ENCODE measurements at places on chromosomes 1 and 21.
A peak's percentile ranks its signal among the peaks of the same experiment; 100 is the strongest.

DNA sequence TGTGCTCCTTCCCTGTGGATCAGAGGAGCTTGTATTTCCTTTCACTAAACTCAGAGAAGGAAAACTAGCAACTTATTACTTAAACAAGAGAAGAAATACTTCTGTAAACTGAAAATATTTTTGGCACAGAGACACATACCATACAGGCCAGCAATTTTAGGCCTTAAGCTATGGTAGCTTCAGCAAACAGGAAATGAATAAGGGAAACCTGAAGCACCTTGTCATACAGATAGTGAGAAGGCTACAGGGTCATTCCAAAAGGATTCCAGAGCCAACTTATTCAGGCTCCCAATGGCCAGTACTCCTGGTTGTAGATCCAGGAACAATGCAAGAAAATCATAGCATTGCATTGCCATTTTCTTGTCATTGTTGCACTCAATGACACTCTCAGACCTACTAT, 9.1 kb upstream of the KYAT3 start:
- DNase-seq, result no peak

- DNase-seq, result no peak
Observed at GRCh38 chr1:113937146-113937545, 8.0 kb downstream of the HIPK1 start.

DNA sequence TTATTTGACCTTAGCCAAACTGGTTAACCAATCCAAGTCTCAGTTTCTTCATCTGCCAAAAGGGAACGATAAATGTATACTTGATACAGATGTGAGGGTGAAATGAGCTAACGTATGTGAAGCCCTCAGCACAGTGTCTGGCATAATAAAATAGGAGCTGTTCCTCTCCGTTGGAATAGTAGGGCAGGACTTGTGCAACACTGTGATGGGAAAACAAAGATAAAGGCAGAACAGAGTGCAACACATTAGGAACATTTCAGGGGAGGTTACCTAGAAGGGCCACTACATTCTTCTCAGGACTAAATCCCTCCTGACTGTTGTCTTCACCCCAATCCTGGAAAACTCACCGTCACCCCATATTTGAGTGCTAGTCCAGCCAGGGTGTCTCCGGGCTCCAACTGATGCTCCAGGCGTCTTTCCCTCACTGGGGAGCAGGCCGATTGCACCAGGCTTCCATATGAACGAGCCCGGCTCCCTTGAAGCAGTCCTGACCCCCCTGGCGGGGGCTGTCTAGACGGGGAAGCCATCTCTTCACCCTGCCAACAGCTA, 896 bp downstream of the LYSMD1 start:
- no peak for DNase-seq

- no peak for DNase-seq
Observed at GRCh38 chr1:53277326-53277725, 39.0 kb upstream of the MAGOH start.

GRCh38 chr1:156463874-156464273, 36.7 kb downstream of the MEF2D start:
- DNase-seq, result no peak

GRCh38 chr1:54792686-54793282, 8.3 kb downstream of the TTC22 start:
- DNase-seq, result no peak

DNA sequence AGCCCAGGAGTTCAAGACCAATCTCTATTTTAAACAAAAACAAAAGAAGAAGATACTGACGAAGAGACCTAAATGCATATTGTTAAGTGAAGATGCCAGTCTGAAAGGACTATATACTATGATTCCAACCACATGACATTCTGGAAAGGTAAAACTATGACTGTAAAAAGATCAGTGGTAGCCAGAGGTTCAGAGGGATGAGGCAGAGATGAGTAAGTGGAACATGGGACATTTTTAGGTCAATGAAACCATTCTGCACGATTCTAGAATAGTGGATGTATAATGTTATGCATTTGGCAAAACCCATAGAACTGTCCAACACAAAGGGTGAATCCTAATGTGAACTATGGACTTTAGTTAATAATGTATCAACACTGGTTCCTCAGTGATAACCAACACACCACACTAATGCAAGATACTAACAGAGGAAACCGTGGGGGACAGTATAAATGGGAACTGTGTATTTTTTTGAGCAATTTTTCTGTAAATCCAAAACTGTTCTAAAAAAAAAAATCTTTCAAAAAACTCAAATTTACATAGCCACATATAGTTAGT, 8.2 kb downstream of the RC3H1 start:
- DNase-seq, result no peak

DNA sequence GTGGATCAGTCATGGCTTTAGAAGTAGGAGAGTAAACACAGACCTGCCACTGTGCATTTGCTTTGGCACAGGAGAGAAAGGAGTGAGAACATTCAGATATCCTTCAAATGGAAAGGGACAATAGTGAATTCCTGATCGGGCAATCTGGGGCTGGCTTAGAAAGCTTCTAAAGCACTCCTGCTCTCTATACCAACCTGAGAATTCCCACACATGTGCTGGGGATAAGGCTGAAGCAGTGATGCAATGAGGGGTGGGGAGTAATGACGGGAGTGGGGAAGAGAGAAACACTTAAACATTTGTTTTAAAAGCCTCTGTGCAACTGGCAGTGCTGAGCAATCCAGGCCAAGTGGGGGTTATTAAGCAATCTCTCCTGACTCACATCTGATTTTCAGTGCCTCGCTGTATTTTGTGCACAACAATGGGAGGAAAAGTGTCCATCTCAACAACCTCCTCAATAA, 108.8 kb downstream of the KIAA0319L start:
- no peak for DNase-seq

DNA sequence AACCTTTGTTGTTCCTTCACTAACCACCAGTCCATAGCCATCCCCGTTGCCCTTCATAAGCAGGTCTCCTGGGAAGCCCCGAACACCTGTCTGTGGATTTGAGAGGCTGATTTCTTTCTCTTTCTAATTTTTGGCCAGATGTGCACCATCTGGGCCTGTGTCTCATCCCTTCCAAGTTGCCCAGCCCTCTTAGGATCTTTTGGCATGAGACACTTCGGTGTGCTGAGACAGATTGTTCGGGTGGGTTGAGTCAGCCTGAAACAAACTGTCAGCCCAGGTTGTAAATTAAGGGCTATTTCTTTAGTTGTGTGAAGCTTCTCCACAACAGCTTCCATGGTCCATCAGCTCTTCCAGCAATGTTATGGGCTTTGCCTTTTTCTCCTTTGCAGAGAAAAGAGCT, 1.4 kb upstream of the DNAJC11 start:
- DNase-seq, result no peak

DNA sequence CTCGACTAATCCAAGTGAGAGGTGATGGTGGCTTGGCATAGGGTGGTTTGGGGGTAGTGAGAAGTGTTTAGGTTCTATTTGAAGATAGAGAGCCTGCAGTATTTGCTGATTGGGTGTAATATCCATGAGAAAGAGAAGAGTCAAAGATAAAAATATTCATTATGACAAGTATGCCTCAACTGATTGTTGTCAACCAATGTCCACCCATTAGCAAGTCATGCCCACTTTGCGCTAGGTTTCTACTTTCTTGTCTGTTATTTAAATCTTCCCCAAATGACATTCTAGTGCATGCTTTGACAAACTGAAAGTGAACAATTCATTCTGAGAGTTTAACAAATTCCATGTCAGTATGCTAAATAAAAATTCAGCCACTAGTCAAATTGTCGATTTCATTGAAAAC, 3.8 kb upstream of the XCL1 start:
- no peak for DNase-seq

DNA sequence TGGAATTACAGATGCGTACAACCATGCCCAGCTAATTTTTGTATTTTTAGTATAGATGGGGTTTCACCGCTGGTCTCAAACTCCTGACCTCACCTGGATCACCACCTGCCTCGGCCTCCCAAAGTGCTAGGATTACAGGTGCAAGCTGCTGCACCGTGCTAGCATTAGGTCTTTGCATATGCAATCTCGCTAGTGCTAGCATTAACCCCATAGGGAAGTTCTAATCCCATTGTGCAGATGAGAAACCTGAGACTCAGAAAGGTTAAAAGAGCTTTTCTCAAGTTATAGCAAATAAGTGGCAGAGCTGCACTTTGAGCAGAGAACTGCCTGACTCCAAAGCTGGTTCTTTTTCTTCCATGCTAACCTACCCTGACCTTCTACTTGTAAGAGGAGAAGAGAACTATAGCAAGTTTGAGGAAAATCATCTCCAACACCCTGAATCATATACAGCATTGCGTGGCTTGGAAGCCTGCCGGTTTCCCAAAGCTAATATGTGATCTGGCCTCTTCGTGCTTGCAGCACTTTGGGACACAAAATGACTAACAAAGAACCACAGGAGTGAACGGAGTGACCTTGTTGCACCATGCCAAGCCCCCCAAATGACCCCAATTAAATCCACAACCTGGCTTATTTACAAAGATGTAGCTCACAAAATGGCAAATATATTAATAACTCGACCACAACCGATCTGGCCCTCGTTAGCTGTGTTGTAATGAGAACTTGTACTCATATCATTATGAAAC, 185.1 kb downstream of the TM2D1 start:
- DNase-seq, result no peak

DNA sequence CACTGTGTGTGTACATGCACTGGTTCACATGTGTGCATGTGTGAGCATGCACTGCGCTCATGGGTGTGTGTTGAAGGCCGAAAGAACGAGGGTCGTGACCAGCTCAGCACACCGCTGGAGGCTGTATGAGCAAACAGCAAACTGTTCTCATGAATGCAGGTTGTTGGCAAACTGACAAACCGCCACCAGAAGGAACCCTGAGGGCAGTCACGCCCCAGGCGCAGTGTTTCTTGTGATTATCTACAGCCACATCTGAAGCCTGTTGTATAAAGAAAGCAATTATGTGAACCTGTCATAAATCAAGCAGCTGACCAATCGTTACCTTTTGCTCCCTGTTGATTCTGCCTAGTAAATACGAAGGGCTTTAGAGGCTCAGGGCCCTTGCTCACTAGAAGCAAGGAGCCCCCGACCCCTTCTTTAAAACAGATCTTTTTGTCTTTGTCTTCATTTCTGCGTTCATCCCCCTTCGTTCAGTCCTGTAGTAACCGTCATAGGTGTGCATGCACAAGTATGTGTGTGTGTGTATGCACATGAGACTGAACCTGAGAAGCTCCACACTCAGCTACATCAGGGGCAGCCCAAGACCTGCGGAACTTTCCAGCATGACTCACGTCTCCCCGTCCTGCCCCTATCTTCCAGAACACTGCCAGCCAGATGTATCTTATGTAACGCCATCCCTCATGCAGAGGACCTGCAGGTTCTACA, 16.8 kb upstream of the RIPK4 start:
- peak; percentile 94 for DNase-seq

GRCh38 chr1:71640116-71640515, 559.3 kb upstream of the ZRANB2 start:
- no peak for DNase-seq

DNA sequence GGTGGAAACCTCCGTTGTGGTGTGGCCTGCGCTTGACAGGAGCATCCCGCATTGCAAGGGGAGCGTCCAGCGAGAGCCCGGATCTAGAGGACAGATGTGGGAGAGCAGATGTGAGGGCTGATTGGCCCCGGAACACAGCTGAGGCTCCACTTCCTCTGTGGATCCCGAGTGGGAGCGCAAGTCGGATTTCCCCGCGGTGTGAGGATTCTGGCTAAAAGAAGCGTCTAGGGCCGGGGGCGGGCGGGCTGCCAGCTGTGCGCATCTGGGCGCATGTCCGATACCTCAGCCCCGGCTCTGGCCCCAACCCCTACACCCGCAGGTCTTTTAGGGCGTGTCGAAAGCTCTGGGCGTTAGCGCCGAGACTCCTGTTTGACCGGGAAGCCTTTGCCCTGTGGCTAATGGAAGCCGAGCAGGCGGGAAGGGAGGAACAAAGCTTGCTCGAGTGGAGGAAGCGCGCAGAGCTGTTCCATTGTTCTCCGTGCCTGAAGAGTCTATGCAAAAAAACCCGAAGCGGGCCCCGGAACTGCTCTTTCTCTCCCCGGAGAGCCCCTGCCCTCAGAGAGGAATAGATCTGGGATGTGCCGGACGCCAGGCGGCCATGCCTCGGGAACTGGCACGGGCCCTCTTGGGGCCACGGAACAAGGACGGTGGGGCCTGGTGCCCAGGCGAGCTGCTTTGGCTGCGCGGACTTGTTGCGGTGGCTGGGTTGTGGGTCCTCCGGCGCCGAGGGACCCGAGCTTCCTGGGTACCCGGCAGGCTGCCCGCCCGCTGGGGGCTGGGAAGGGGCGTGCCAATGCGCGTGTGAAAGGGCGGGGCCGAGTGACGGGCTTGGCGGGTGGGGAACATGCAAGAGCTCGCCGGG, 111.1 kb downstream of the NAV1 start:
- no peak for DNase-seq

GRCh38 chr21:44966135-44967081, 26.6 kb downstream of the SLX9 start:
- peak; percentile 74 for DNase-seq

DNA sequence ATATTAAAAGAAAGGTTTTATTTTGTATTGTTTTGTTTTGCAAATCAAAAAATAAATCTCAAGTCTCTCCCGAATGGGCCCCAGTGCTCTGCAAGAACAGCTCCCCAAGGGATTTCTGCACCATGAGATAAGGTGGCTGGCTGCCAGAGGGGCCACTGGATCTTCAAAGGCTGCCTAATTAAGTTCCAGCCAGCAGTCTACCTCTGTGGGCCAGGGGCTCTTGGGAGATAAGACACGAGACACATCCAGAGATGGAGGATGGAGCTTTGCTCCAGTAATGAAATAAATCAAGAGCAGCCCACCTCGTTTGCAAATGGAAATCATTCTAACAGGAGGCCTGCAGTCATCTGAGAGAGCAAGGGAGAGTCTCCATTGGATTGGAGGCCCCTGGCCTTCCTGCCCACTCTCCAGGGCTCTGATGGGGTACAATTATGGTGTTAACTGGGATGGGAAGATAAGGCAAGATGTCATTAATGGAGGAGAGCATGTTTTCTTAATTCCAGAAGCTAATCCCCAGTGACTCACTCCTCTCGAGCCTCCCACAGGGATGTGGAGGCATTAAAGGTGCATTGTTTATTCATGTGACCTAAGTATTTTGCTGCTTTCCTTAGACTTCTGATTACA, 155.2 kb upstream of the KAZN start:
- DNase-seq, result peak; percentile 15

DNA sequence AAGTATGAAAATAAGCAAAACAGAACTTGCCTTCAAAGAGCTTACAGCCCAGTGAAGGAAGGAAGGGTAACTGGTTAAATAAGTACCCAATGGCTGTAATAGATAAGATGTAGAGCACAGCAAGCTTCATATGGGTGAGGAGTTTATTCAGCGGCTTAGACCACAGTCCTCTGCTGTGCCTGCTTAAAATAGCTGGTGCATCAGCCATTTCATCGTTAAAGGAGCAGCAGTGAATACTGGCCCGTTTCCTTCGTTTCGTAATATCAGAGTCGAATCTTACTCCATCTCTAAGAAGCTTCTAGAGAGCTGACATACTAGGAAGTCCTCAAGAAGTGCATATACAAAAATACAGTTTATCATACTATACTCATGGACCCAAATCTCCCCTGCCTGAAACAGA, 286.5 kb downstream of the NFIA start:
- no peak for DNase-seq

- DNase-seq, result no peak
Observed at GRCh38 chr1:51514733-51515132, 4.3 kb downstream of the EPS15 start.

Measured in hematopoietic multipotent progenitor cell treated with erythropoietin and hydrocortisone succinate and interleukin-3 and kit ligand, for 8 days (in vitro differentiated cells).